Frontal cortex (tissue), 4 donors: ENCODE measurements at places on chromosomes 6 and 20.

GRCh38 chr20:58406422-58407001, 17.5 kb downstream of the VAPB start:
- DNase-seq = no peak

GRCh38 chr6:55536391-55536956, 42.5 kb downstream of the HMGCLL1 start:
- DNase-seq = no peak

DNA sequence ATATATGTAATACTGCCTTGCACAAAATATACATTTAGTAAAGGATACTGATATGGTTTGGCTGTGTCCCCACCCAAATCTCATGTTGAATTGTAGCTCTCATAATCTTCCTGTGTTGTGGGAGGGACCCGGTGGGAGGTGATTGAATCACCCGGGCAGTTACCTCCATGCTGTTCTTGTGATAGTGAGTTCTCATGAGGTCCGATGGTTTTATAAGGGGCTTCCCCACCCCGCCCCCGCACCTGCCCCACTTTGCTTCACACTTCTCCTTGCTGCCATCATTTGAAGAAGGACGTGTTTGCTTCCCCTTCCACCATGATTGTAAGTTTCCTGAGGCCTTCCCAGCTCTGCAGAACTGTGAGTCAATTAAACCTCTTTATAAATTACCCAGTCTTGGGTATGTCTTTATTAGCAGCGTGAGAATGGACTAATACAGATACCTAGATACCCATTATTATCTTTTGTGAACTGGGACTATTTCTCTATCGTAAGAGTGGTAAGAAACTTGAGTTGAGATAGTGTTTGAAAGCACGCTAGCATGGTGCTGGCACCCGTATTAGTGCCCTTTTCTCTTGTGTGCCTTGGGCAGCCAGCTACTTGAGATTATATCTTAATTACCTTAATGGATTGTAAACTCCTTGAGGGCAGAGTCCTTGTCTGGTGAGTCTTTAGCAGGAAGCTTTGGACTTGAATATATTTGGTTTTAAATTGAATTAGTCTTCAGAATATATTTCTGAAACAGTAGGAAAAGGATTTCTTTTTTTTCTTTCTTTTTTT, 25.6 kb downstream of the TOP1 start:
- DNase-seq = no peak

- DNase-seq = peak; percentile 3
Observed at GRCh38 chr6:88870717-88871330, 92.6 kb downstream of the RNGTT start.

DNA sequence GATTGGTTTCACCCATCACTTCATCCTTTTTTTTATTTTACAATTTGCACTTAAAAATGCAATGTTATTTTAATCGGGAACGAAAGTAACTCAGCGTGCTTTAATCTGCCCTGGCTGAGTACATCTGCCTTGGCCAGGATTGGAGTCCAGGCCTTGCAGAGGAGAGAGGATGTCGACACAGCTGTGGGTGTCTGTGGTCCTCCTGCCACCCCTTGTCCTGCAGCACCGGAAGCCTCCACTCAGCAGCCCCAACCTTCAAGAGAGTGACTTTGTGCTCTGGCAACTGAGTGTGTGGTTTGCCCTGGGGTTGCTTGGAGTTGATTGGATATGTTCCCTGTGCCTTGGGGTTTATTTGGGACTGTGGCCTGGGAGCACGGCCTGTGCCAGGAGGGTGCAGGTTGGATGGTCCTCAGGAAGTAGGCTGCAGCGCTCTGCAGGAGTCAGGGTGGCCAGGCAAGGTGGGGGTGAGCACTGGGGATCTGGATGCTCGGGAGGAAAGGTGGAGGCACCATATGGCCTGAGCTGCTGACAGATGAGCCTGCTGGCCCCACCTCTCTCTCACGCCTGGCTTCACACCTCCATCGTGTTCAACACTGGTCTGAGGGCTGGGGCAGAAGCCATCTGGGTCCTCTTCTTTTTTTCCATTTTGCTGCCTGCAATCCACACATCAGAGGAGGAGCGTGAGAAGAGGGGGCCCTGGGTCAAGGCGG, 4.3 kb downstream of the MYT1 start:
- no peak for DNase-seq

GRCh38 chr6:167098825-167099225, 24.1 kb upstream of the CCR6 start:
- no peak for DNase-seq

DNA sequence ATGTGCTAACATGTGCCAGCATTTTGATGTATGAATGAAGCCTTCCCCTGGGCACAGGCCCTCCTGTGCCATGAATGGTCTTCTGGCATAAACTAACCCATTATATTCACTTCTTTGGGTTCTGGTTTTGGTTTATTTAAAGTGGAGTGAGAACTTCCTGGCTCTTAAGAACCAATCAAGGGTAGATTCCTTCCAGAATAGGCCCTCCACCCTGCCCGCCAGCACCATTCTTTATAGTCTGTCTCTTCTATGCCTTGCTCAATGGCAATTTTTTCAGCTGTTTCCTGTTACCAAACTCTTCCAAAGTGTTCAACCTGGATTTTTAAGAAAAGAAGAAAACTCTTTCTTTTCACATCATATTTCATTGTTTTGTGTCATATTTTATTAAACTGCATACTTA, 44.1 kb downstream of the VEGFA start:
- no peak for DNase-seq

- DNase-seq = no peak
Observed at GRCh38 chr20:15113144-15113773, 775.8 kb upstream of the FLRT3 start.

- peak; percentile 62 for DNase-seq
Observed at GRCh38 chr6:170291271-170292110, 613 bp upstream of the DLL1 start.

- DNase-seq = no peak
Observed at GRCh38 chr6:109696355-109696754, 5.3 kb downstream of the FIG4 start.

DNA sequence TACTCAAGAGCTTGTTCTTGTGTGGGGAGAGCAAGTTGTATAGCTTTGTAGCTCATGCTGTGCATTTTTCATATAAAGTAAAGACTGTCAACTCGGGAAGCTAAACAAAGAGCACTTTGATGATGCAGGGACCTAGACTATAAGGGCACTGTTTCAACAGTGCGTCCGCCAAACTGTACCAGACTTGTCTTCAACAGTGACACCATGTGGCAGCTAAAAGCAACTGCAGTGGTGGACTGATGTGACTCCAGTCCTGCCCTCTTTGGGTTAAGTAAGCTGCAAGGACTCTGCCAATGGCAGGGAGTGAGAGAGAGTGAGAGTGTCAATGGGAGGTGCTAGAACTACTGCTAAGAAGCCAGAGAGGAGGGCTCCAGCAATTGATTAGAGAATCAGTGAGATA, 48.1 kb upstream of the MC3R start:
- no peak for DNase-seq

DNA sequence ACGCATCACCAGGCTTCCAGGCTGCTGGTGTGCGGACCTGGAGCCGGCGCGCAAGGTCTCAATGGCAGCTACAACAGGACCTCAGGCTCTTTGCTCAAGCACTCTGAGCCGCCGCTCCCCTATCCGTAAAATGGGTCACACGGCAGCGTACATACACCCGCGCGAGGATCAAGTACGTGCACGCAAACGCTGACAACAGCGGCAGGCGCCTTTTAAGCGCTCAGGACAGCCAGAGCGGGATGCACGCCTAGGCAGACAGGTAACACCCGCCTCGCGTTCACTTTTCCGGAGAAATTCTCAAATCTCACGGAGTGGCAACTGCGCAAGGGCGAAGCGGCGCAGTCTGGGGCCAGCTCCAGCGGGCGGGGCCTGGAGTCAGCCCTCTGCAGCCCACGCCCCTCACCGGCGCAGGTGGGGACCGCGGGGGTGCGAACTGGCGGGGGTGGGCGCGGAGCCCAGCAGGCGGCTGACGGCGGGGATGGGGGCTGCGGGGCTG, 535 bp downstream of the EXOC2 start:
- DNase-seq = peak; percentile 25

GRCh38 chr6:7687145-7688111, 38.5 kb upstream of the BMP6 start:
- no peak for DNase-seq

- no peak for DNase-seq
Observed at GRCh38 chr20:23028392-23028791, 6.7 kb upstream of the SSTR4 start.

DNA sequence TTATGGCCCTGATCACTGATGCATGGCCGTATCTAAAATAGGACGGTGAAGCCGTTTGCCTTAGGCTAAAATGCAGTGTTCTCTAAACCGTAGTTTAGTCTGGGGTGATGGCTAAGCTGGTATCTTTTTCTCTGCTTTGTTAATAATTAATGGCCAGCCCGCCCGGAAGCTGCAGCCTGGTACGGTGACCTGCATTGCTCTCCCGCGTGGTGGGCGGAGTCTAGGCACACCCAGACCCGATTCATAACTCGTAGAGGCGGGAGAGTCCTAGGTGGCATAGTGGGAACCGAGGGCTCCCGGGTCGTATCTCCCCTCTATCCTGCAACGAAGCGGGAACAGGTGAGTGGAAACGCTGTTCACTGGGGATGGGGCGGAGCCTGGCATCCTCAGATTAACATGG, 5.5 kb downstream of the CDH4 start:
- DNase-seq = no peak

GRCh38 chr6:169130113-169130512, 123.5 kb downstream of the THBS2 start:
- no peak for DNase-seq
